HTR-8/SVneo (cell line): ENCODE measurements at places on chromosomes 1 and 21.

DNA sequence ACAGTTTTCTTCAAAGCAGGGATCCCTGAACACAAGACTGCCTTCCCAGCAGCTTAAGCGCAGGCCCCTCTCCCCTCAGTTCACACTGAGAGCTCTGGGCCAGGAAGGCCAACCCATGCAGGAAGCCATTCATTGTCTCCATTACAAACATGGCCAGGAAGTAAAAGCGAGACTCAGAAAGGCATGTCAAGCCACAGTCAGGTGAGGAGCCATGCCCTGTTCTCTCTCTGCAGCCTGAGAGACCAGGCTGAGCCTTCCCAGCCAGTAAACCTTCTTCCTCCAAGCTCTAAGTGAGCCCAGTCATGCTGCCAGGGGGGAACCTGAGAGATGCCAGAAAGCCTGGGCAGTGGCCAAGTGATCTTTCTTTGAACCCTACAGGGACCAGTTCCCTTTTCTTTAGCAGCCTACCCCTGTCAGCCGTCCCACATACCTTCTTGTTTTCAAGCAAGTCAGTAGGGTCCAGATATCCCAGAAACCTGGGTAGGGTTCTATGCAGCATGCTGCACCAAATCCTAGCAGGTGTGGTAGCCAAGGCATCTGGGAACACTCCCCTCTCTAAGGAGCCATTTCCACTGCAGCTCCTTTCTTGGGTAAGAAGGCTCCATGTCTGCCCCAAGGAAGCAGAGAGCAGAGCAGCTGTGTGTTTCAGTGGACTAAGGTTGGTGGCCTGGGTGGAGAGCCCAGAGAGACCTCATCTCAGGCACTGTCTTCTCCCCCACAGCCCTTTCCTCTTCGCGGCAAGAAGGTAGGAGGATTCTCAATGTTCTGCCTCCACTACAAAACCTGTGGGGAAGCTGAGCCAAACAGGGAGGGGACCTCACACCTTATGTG lies 977 bp downstream of the TRAF3IP3 start:
- no peak for DNase-seq

- DNase-seq: no peak
Observed at GRCh38 chr1:51297401-51298321, 32.7 kb downstream of the TTC39A start.

GRCh38 chr1:220967911-220968310 lies 88.7 kb downstream of the HLX start:
- DNase-seq: no peak

DNA sequence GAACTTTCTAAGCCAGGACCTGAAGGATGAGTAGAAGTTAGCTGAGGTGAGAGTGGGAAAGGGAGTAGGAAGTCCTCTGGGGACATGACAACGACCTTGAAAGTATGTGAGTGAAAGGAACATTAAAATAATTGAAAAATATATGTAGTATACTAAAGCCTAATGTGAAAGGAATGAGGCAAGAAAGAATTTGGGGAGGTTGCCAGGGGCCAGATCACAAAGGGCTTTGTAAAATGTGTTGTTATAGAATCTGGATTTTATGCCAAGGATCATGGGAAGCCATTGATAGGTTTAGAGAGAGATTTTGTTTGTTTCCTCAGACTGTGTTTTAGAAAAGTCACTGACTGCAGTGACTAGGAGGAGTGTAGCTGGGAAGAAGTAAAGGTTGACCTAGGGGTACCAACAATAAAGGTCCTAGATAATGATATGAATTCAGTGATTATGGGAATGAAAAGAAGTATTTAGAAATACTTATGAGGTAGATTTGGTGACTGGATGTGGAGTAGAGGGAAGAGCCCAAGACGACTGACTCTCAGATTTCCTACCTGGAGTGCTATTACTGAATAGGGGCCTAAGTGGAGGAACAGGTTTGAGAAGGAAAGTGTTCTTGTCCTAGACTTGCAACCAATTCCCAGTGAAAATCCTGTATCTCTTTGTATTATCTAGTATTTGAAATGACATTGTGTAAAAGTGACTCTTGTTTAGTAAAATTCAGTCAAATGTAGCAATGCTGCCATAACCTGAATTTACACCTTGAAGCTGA lies 179.8 kb downstream of the PHTF1 start:
- DNase-seq: no peak

GRCh38 chr1:235648954-235649367 lies 623 bp downstream of the GNG4 start:
- peak; percentile 69 for DNase-seq

DNA sequence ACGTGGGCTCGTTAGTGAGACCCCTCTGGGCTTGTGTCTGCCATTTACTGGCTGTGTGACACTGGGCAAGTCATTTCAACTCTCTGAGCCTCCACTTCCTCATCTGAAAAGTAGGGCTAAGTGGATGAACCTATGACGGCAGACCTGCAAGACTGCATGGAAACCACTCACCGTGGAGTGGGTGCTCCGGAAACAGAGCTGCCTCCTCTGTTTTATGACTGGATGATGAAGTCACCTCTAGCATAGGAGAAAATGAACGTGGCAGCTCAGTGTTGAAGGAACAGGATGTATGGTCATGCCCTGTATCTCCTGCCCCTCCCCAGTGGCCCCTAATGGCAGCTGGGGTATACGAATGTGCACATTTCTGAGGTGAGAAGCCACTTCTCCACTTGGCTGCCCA lies 40.5 kb downstream of the STPG1 start:
- DNase-seq: no peak

DNA sequence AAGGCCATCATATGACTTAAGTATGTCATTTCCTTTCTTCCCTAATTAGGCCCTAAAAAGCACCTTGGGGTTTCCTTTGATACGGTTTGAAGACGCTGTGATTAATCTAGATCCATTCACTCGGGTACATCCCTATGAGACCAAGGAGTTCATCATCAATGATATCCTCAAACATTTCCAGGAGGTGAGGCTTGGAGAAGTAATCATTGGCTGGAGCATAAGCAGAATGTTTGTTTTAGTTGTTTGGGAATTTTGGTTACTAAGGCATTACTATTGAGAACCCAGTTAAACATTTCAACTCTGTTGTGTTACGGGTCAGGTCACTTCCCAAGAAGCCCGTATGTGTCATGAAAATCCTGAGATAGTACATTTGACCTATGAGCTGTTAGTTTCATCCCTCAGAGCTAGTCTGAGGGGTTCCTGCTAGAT lies 185.2 kb downstream of the VPS13D start:
- no peak for DNase-seq

- no peak for DNase-seq
Observed at GRCh38 chr1:243727503-243728203, 122.4 kb downstream of the AKT3 start.

GRCh38 chr1:58447886-58448285 lies 98.6 kb downstream of the OMA1 start:
- no peak for DNase-seq

DNA sequence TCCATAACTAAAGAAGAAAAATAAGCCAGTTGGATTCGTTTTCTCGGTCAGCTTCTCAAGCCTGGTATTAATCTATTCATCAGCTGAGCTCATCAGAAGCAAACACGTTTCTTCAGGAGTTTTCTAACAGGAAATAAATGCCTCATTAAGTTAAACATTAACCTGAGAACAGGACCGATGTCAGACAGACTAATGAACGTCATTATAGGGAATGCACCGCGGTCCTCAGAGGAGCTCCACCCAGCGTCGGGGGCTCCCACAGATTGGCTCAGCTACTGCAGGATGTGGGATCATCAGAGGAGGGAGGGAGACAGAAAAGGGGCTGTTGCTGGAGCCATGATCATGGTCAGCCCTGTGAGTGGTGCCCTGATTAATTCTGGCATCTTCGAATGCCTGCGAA lies 615.4 kb downstream of the PTPRU start:
- DNase-seq: no peak

- DNase-seq: no peak
Observed at GRCh38 chr1:107404756-107405155, 263.9 kb downstream of the NTNG1 start.

DNA sequence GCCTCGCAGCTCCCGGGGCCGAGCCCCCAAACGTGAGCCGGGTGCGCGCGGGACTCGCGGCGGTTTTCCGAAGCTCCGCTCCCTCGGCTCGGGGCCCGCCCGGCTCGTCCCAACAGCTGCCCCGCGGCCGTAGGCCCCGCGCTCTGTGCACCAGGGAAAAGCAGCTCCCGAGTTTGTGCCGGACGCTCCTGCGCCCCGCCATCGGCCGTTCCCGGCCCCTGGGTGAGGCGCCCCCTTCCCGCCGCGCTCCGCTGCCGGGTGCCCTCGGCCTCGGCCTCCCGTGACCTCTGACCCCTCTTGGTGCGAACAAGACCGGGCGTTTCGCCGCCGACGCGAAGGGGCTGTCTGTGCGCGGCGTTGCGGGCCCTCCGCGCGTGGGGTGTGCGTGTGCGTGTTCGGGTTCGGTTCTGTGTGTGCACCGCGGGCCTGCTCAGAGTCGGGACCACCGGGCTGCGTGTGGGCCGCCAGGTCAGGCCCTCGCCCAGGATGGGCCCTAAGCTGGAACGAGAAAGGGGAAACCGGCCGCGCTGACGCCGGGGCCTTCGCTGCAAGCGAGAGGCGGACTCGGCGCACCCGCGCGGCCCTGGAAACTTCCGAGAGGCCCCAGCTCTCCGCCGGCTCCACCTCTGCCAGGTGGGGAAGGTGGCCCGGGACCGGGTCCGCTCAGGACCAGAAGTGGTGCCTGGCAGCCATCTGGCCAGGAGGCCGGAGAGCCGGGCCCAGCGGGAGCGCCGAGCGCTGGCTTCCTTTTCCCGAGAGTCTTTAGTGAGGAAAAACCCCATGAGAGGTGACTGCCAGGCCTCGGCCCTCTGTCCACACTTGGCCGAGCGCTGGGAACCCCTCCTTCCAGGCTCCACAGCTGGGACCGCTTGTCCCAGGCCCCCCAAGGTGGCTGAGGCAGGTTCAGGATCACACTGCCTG lies 1.9 kb downstream of the PRDM16 start:
- no peak for DNase-seq

DNA sequence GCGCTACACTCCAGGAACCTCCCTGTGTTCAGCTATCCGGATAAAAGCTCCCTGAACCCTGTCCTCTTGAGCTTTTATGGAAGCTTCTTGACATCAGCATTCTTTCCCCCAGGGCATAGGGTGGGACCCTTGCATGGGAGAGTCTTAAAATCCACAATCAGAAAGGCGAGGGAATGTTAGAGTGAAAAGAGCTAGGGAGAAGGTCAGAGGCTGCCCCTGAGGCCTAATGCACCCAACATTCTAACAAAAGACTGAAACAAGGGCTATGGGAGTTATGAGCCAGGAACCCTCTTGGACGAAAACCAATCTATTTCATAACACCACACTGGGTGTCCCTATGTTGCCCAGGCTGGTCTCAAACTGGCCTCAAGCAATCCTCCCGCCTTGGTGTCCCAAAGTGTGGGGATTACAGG lies 36.7 kb downstream of the NEK2 start:
- DNase-seq: no peak

DNA sequence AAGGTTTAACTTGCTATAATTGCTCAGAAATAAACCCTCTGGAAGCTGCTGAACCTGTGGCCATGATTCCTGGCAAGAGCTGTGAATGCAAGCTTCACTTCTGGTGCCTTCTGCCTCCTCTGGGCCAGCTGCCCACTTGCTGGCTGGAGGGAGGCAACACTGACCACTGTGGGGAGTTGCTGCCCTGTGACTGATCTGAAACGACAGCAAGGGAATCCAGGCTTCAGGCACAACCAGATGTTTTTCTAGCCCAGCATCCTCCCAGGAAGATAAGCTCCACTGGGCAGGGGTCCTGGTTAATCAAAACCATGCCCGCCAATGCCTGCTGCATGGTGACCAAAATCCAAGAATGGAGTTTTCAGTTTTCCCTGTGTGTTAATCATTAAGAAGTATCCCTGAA lies 180.0 kb upstream of the HMGB4 start:
- DNase-seq: no peak

DNA sequence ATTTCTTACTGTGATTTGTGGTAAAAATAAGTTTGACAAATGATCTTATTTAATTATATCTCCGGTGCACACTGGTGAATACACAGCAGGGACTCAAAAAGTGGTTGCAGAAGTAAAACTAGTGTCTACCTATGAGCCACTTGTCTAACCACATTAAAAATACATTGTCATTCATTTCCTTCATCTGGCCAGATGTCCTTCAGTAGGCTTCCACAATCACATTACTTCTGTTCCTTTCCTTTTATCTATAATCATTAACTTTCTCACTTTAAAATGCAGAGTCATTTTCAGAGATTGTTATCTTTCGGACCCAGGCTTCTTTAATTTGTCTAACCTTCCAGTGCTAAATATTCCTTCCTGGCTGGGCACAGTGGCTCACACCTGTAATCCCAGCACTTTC lies 3.0 kb downstream of the RBBP5 start:
- no peak for DNase-seq

DNA sequence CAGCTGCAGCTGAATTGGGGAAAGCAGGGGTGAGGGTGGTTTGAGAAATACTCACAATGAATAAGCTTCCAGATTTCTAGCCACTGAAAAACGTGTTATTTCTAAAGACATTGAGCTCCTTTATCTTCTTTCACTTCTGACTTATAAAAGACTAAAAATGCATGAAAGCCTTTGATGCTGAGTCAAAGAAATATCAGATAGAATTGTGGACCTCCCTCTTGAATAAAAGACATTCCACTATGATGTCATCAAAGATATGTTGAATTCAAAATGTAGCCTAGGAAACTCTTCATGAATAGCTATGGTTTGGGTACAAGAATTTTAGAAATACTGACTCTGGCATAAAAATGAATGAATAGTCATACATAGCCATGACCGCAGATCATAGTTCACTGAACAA lies 44.7 kb upstream of the COL24A1 start:
- DNase-seq: no peak

- DNase-seq: no peak
Observed at GRCh38 chr1:11438996-11439395, 40.0 kb upstream of the DISP3 start.

GRCh38 chr1:44757420-44757819 lies 17.8 kb downstream of the KIF2C start:
- DNase-seq: no peak

DNA sequence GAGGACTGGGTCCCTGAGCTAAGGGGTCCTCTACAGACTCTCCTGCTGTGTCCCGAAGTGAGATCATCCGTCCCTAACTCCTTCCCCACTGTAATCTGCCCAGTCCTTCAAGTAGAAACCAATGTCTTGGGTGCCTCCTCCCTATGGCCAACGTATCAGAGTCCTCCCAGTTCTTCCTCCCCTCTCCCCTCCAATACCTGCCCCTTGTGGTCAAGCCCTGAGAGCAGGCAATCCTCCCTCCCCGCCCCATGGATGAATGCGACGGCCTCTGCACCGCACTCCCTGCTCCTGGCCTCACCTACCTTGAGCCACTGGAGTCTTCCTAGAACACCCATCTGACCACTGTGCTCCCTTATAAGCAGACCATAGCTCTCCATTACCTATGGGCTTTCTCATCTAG lies 31.1 kb downstream of the HTR6 start:
- no peak for DNase-seq
